ENCODE measurements at places on chromosomes 16 and 17. TPM values are rescaled to one million over a fixed set of nuclear protein-coding genes. Genes with fewer than 3 reads are reported as not detected.

The HEATR3 gene
- polyA plus RNA-seq, result 8.6 TPM

The C16orf89 gene
- polyA plus RNA-seq, result 0.57 TPM

DNA sequence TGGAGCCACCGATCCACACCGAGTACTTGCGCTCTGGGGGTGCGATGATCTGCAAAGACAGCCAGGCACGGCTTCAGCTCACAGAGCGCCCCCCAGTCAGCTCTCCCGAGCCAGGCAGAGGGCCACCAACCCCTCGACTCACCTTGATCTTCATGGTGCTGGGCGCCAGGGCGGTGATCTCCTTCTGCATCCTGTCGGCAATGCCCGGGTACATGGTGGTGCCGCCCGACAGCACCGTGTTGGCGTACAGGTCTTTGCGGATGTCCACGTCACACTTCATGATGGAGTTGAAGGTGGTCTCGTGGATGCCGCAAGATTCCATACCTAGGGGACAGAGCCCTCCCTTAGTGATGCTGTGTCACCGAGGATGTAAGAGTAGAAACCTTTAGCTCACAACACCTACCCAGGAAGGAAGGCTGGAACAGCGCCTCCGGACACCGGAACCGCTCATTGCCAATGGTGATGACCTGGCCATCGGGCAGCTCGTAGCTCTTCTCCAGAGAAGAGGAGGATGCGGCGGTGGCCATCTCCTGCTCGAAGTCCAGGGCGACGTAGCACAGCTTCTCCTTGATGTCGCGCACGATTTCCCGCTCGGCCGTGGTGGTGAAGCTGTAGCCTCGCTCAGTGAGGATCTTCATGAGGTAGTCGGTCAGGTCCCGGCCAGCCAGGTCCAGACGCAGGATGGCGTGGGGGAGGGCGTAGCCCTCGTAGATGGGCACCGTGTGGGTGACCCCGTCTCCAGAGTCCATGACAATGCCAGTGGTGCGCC, 1.6 kb downstream of the ACTG1 start:
- DNase-seq, result no peak

The CNGB1 gene
- polyA plus RNA-seq, result not detected

DNA sequence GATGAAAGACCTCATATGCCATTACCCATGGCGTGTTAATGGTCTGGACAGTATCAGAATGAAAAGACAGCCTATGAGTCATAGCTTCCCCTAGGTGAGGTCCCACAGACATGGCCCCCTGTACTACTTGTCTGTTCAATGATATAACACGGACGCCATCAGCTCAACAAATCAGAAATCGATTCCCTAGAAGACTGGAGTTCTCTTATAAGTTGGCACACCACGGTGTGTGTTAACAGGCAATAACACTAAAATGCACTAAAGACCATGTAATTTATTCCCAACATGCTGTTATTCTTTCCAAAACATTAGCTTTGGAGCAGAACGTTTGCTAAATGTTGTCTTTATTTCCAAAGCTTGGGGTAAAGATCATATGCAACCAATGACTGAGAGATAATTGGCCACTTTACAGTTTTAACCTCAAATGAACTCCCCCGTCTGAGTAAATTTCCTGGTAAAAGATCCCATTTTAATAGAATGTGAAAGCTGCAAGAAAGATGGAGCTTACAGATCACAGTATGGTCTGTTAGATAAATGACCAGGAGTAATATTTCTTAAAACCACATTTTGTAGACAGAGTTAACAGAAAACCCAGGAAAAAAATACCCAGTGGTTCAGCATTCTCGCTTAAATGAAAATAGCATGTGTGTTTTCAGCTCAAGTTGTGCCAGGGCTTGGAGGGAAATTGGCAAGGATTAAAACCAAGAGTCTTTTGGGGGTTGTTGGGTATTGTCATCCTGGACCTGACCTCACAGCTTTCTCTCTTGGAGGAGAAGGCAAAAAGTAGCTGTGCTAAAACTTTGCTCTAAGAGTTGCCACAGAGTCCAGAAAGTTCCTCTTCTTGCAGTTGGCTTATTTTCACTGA, 65.9 kb downstream of the PCTP start:
- DNase-seq, result no peak

The GAS2L2 gene
- 0.04 TPM for polyA plus RNA-seq

The SUPT6H gene
- polyA plus RNA-seq, result 28.6 TPM

The PPP1R27 gene
- polyA plus RNA-seq, result 296 TPM

DNA sequence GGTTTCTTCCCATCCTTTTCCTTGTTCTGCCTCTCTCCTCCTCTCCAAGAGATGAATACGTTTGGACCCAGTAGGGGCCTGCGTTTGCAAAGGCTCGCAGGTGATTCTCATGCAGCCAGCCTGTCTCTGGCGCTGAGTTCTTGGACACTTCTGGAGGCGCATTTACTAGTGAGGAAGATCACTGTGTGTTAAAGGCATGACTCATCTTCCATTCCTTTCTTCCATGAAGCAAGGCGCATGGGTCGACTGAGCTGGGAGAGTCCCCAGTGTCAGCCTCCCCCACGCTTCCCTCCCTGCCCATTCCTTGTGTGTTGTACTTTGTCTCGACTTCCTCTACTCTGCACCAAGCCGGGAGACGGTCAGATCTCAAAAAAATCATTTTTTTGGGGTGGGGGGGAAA, 159.9 kb upstream of the EEF2KMT start:
- DNase-seq, result no peak

GRCh38 chr16:30700491-30700890, 1.5 kb downstream of the SRCAP start:
- no peak for DNase-seq

The TTLL6 gene
- polyA plus RNA-seq, result not detected

- DNase-seq, result no peak
Measured at GRCh38 chr17:43984521-43984920, 19.9 kb upstream of the NAGS start.

The KRT39 gene
- not detected for polyA plus RNA-seq

The NXPH3 gene
- 0.55 TPM for polyA plus RNA-seq

DNA sequence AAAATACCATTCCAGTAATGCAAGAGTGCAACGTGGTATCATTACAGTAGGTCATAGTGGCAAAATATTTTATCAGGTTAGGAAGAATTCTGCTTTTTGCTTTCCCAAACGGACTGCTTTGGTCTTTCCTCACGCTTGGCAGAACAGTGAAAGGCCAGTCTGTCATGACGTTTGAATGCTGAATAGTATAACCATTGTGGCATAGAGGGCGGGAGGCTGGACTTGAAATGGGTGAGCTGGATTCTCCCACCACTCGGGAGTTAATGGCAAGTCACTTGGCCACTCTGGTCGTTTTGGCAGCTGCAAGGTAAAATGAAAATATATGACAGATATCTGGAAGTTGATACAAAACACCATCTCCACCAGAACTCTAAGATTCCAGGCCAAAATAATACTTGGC, 391.2 kb downstream of the MAF start:
- DNase-seq, result no peak

DNA sequence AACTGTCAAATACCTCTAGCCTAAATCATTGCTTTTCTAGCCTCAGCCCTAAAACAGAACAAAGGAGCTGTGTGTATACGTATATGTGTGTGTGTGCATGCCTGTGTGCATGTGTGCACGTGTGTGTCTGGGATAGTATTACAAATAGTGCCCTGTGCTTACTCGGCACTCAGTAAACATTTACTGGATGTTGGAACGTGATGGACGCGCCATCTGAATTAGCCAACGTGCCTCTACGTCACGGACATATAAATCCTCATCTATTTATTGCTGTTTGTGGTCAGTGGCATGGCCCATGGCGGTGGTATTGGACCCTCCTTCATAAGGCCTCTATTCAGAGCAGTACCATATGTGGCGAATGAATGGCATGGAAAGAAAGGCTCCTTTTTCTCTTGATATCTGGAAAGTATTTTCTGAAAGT, 37.5 kb downstream of the WWP2 start:
- no peak for DNase-seq

DNA sequence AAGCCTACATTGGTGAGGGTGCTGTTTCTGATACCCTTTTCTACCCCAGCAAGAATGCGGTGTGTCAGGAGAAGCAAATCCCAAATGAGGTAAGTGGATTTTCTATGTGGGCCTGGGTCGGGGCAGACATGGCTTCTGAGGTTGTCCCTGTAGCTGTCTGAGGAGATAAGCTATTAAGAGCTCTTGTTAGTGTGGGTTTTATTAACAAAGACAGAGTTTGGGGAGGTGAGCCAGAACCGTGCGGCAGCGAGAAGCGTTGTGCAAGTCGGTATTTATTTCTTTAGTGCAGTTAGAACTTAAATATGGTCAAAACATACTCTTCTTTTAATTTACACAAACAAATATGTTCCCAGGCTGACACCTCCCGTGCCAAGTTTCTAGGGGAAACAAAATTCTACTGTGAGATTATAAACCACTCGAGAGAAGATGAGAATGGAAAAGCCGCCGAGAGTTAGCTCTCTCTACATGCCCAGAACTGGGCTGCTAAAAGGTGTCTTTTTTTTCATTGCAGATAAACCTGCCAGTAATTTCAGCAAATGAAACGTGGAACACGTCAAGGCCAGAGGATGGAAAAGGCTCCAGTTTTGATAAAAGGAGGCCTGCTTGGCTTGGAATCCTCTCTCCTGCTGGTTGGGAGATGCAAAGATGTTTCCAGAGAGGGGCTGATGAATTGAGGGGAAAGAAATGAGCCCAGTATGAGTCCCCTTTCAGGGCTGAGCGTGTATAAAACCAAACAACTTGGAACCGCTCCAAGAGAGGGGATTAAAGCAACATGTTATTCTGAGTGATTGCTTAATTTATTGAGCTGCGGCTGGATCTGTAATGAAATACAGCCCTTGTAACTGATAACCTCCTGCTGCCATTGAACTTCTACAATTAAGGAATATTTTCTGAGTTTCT, 254.6 kb downstream of the MRTFB start:
- DNase-seq, result no peak

DNA sequence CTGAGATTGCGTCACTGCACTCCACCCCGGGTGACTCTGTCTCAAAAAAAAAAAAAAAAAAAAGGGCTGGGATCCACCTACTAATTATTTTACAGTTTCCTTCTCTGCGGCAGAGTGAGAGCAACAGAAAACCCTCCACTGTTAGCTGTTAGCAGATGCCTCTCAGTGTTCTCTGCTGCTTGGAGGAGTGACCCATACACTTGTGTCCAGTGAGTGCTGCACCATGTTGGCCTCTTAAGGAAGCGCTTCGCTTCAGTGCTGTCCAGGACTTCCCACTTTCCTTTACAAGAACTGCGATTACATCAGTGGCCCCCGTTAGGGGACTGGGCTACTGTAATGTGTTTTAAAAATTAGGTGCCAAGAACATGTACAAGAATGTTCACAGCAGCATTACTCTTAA, 18.4 kb upstream of the CLEC18B start:
- no peak for DNase-seq

GRCh38 chr17:67624886-67625656, 92.7 kb upstream of the NOL11 start:
- no peak for DNase-seq

- DNase-seq, result peak; percentile 55
Measured at GRCh38 chr16:65120831-65121721, 787 bp downstream of the CDH11 start.

- DNase-seq, result no peak
Measured at GRCh38 chr16:75616521-75617010, 6.5 kb downstream of the ADAT1 start.

DNA sequence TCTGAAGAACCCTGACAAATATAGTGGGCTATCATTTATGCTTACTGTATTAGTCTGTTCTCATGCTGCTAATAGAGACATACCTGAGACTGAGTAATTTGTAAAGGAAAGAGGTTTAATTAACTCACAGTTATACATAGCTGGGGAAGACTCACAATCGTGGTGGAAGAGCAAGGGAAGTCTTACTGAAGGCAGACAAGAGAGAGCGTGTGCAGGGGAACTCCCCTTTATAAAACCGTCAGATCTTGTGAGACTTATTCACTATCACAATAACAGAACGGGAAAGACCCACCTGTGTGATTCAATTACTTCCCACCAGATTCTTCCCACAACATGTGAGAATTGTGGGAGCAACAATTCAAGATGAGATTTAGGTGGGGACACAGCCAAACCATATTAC, 526.8 kb upstream of the GOT2 start:
- no peak for DNase-seq

DNA sequence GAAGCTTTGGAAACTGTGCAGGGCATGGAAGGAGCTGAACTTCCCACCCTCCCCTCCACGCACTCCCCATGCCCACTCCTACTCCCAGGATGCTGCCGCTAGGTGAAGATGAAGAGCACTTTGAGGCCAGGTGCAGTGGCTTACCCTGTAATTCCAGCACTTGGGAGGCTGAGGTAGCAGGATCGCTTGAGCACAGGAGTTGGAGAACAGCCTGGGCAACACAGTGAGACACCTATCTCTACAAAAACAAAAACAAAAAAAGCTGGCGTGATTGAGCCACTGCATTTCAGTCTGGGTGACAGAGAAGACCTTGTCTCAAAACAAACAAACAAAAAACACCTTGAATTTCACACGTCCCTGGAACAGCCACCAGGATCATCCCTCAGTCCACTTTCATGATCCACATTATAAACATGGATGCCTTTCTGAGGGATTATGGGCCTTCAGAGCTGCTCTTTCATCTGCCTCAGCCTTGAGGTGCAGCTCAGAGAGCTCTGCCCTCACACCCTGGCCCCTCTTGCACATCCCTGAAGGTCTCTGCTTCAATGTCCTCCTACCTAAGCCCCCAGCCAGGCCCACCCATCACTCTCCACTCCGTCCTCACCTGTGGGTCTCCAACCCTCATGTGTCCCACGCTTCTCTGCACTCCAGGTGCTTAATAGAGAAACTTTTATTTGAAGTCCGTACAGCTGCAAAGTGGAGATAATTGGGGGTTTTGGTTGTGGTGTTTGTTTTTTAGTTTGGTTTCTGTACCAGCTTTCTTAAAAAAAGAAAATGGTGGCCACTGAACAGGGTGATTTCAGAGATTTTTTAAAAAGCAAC, 25.8 kb downstream of the PHB1 start:
- DNase-seq, result no peak

The CSH1 gene
- polyA plus RNA-seq, result not detected

DNA sequence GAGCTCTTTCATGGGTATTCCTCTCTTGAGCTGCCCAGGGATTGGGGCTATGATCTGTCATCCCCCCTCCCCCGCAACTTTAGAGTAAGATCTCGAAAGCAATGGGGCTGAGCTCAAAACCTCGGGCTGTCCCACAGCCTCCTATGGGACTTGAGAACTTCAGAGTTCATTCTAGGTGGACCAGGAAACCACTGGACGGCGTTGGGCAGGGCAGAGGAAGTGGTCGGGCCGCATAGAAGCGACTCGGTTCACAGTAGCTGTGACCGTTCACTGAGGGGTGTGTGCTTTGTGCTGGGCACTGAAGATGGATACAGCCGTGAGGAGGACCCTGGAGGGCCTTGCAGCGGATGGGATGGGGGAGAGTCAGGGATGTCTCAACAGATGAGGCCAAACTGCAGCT, 292.0 kb downstream of the CPPED1 start:
- no peak for DNase-seq

All from psoas muscle (tissue), 8 donors.